IMR-90 (cell line): ENCODE measurements at places on chromosomes 7 and 10. TPM values are rescaled to one million over a fixed set of nuclear protein-coding genes. Genes with fewer than 3 reads are reported as not detected.

- no peaks in the 10 kb centered on the region for H3K27me3 ChIP-seq
- no peak for DNase-seq
- H3K27ac ChIP-seq = no peak overlapping the region
- H3K4me1 ChIP-seq = no peaks in the 10 kb centered on the region
Observed at GRCh38 chr7:81492240-81492639, 277.6 kb downstream of the HGF start.

DNA sequence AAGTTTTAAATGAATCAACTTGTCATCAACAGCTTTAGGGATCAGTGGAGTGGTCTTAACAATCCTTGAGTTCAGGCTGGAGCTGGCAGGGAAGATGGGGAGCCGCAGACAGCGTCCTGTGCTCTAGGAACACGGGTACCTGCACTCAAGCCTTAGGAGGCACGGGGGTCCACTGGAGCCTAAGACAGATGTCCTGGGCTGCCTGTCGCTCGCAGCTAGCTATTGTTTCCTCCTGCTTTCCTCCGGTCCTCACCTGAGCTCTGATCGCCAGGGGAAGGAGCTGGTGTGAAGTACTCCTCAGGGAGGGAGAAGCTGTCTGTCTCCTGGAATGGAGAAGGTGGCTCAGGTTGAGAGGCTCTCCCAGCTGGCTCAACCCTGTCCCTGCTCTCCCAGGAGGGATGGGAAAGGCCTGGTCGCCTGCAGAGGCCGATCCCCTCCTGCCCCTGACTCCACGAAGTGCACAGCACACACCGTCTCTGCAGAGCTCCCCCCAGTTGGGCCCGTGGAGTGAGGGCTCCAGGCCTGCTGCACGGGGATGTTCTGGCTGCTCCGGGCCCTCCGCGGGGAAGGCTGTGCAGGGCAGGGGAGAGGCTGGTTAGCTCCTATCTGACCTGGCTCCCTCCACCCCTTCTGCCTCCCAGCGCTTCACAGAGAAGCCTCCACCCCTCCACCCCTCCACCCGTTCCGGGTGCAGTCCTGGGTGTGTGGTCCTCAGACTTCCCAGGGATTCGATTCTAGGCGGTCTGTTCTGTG is 14.5 kb upstream of the PYROXD2 start:
- H3K36me3 ChIP-seq = peaks cover 48% of the 10 kb centered on the region
- H3K4me1 ChIP-seq = peaks cover 5% of the 10 kb centered on the region; the same call in 1 of the 2 replicates
- H3K27ac ChIP-seq = no peak overlapping the region
- DNase-seq = no peak

TMEM176B gene
- not detected in 2 replicates for total RNA-seq

DNA sequence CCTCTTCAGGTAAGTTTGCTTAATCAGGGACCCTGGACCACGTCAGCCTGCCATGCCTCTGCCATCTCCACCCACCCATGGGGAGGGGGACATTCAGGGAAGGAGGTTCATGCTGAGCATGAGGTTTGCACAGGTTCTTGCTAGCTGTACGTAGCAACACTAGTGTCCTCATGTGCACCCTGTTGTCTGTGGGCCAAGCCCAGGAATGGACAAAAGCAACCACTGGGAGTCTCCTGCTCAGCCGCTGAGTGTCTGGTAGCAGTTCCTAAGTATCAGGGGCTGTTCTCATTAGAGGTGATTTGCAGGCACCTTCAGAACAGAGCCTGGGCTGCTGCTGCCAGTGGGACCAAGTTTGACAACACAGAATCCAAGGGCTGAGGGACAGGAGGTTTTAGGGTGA is 17.9 kb downstream of the CASP7 start:
- no peak overlapping the region for H3K27ac ChIP-seq
- H3K27me3 ChIP-seq = no peaks in the 10 kb centered on the region
- H3K4me3 ChIP-seq = no peak overlapping the region
- no peaks in the 10 kb centered on the region for H3K4me1 ChIP-seq

SEMA3A gene
- 187 and 213 TPM in 2 replicates for total RNA-seq

DNA sequence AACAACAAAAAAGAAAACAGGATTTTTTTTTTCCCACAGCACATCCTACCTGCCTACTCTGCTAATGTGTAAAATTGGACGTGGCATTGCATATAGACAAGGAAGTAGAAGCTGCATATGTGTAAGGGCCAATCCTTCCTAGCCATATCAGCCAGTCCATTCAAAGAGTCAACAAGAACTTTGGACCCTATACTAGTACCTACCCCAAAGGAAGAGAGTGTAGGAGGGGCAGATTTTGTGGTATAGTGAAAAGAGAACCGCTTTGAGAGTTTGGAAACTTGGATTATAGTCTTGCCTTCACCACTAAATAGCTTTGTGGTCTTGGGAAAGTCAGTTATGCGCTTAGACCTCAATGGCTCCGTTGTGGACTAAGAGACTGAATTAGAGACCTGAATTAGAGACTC is 12.1 kb upstream of the MCU start:
- H3K27me3 ChIP-seq = no peaks in the 10 kb centered on the region
- no peaks in the 10 kb centered on the region for H3K36me3 ChIP-seq
- H3K4me3 ChIP-seq = no peak overlapping the region
- no peak overlapping the region for H3K27ac ChIP-seq
- no peak for DNase-seq
